ENCODE measurements at places on chromosomes 5 and 9. TPM values are rescaled to one million over a fixed set of nuclear protein-coding genes. Genes with fewer than 3 reads are reported as not detected.

GRCh38 chr9:80934095-80934494, 755.3 kb downstream of the TLE1 start:
- no peak overlapping the region for H3K4me3 ChIP-seq
- H3K4me1 ChIP-seq, result no peaks in the 10 kb centered on the region
- no peaks in the 10 kb centered on the region for H3K36me3 ChIP-seq
- DNase-seq, result no peak

- H3K27me3 ChIP-seq, result no peaks in the 10 kb centered on the region
- H3K4me3 ChIP-seq, result no peak overlapping the region
- H3K27ac ChIP-seq, result no peak overlapping the region
- no peak for DNase-seq
- H3K4me1 ChIP-seq, result peaks cover 23% of the 10 kb centered on the region
Observed at GRCh38 chr9:34346873-34347799, 17.8 kb downstream of the NUDT2 start.

GRCh38 chr5:74717596-74717995, 32.6 kb downstream of the HEXB start:
- H3K36me3 ChIP-seq, result peaks cover 5% of the 10 kb centered on the region
- DNase-seq, result no peak
- no peaks in the 10 kb centered on the region for H3K4me1 ChIP-seq

GRCh38 chr5:73273379-73274050, 100.5 kb downstream of the TMEM174 start:
- peaks cover 10% of the 10 kb centered on the region for H3K4me1 ChIP-seq
- DNase-seq, result no peak
- H3K4me3 ChIP-seq, result no peak overlapping the region
- no peaks in the 10 kb centered on the region for H3K27me3 ChIP-seq
- H3K36me3 ChIP-seq, result no peaks in the 10 kb centered on the region

DNA sequence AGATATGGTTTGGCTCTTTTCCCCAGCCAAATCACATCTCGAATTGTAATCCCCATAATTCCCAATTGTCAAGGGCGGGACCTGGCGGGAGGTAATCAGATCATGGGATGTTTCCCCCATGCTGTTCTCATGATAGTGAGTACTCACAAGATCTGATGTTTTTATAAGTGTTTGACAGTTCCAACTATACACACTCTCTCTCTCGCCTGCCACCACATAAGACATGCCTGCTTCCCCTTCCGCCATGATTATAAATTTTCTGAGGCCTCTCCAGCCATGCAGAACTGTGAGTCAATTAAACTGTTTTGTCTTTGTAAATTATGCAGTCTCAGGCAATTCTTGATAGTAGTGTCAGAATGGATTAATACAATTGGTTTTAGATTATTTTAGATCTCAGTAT, 475.7 kb upstream of the CYLC2 start:
- H3K4me1 ChIP-seq, result no peaks in the 10 kb centered on the region
- DNase-seq, result no peak
- H3K27ac ChIP-seq, result no peak overlapping the region
- H3K36me3 ChIP-seq, result no peaks in the 10 kb centered on the region

DNA sequence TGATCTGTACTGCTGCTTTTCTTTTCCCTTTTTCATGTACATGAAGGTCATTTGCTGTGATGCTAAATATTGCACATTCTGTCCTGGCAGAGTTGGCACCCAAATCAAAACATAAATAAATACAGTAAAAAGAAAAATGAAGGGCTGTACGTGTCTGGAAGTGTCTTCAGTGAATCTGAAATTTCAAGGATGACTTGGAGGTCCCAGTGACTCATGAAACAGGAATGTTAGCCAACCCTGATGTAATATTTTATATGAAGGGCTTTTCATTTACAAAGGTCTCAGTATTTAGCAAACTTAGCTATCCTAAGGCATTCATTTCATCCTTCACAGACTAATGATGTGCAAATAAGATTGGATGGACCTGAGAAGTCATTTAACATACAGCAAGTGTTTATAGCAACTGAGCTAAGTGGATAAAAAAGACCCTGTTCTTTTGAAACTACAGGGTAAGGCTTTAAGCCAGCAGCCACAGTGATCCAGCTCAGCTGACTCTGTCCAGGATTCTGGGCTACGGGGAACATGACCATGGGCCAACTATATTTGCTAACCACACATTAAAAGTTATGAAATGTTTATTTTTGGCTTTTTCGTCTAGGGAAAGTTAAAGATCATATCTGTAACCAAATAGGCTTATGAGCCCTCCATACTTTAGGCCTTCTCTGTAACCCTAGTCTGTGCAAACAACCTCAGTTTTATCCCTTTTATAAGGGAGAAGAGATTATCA, 104.0 kb upstream of the DMRTA1 start:
- H3K4me1 ChIP-seq, result no peaks in the 10 kb centered on the region
- peak; percentile 12 for DNase-seq
- H3K27me3 ChIP-seq, result no peaks in the 10 kb centered on the region
- H3K4me3 ChIP-seq, result no peak overlapping the region
- no peak overlapping the region for H3K27ac ChIP-seq

GRCh38 chr5:131812371-131813160, 15.7 kb upstream of the FNIP1 start:
- no peak overlapping the region for H3K27ac ChIP-seq
- no peaks in the 10 kb centered on the region for H3K36me3 ChIP-seq
- no peak overlapping the region for H3K4me3 ChIP-seq

- H3K27ac ChIP-seq, result no peak overlapping the region
- H3K36me3 ChIP-seq, result no peaks in the 10 kb centered on the region
- no peaks in the 10 kb centered on the region for H3K27me3 ChIP-seq
- no peaks in the 10 kb centered on the region for H3K4me1 ChIP-seq
- H3K4me3 ChIP-seq, result no peak overlapping the region
Observed at GRCh38 chr9:71383308-71383940, 262.0 kb upstream of the TRPM3 start.

DNA sequence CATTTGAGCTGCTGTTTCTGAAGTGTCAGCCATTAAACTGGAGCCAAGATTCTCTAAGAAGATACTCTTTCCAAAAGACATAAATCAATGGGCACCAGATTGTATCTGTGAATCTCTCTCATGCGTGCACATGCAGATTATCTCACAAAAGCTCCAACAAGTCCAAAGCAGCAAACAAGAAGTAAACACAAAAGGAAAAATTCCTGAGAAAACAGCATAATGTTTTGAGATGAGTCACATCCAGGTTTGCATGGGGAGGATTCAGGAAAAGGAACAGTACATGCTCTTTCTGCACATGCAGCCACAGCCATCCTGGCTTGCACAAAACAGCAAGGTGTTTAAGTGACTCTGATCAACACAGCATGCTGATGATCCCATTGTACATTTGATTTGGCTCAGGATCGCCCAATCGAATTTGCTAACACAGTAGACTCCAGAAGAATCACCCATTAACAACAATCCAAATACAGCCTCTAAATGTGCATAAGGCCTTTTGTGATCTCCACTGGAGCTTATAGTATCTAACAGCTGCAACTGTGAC, 143.1 kb downstream of the ELAVL2 start:
- no peak overlapping the region for H3K27ac ChIP-seq
- H3K4me1 ChIP-seq, result no peaks in the 10 kb centered on the region
- no peak for DNase-seq
- H3K36me3 ChIP-seq, result no peaks in the 10 kb centered on the region

- no peak for DNase-seq
- no peaks in the 10 kb centered on the region for H3K36me3 ChIP-seq
- H3K4me3 ChIP-seq, result no peak overlapping the region
- no peak overlapping the region for H3K27ac ChIP-seq
Observed at GRCh38 chr9:87746186-87746585, 20.3 kb downstream of the CTSL start.

GRCh38 chr5:53900677-53901076, 340.2 kb downstream of the NDUFS4 start:
- no peaks in the 10 kb centered on the region for H3K27me3 ChIP-seq
- H3K4me3 ChIP-seq, result no peak overlapping the region
- H3K4me1 ChIP-seq, result peaks cover 7% of the 10 kb centered on the region
- no peak for DNase-seq

DNA sequence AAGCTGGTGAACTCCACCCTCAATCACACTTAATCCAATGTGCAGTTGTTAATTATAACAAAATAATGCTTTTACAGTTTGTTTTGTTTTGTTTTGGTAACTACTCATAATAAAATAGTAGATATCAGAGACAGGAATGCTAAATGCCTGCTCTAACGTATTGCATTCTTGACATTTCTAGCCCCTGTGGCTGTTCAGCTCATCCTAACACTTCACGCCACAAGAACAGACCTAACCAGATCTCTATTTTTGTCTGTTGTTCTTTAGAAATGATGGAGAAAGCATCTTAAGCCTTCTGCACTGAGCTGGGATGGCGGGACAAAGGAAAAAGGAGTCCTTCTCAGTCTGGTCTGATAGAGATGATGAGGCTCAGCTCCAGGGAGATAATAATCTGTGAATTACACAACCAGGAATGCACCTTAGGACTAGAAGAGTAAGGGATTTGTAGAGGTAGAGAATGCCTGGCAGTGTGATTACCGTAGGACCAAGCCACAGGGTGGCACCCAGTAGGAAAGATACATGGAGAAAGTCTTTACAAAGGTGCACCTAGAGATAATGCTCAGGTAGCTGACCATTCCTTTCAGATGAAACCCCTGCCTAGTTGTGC, 628.8 kb downstream of the PDE4D start:
- H3K4me3 ChIP-seq, result no peak overlapping the region
- no peaks in the 10 kb centered on the region for H3K27me3 ChIP-seq
- no peak overlapping the region for H3K27ac ChIP-seq
- no peak for DNase-seq

- no peaks in the 10 kb centered on the region for H3K27me3 ChIP-seq
- H3K36me3 ChIP-seq, result no peaks in the 10 kb centered on the region
- H3K4me1 ChIP-seq, result peaks cover 7% of the 10 kb centered on the region
- no peak overlapping the region for H3K4me3 ChIP-seq
- H3K27ac ChIP-seq, result no peak overlapping the region
- DNase-seq, result no peak
Observed at GRCh38 chr5:120803282-120803681, 339.2 kb downstream of the PRR16 start.

- H3K36me3 ChIP-seq, result no peaks in the 10 kb centered on the region
- H3K27ac ChIP-seq, result no peak overlapping the region
- no peak for DNase-seq
- no peaks in the 10 kb centered on the region for H3K4me1 ChIP-seq
- no peak overlapping the region for H3K4me3 ChIP-seq
Observed at GRCh38 chr9:72844440-72844768, 108.4 kb downstream of the ALDH1A1 start.

DNA sequence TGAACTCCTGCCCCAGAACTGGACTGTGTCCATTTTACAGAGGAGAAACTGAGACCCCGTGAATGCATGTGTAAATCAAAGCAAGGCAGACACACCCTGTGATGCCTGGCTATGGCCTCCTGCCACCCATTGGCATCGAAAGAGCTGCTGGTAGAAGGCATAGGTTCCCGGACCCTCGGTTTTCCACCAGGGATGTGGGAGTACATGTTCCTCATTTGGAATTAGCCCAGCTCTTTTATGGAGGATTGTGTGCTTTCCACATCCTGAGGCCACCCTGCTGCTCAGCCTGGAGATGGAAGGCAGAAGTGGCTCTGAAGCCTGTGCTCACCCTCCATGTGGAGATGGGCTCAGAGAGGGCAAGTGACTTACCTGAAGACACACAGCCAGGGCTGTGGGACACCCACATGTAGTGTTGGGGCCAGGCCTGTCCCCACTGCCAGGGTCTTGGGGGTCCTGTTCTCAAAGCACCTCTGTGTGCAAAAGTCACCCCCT, 2.8 kb downstream of the SUSD3 start:
- H3K36me3 ChIP-seq, result no peaks in the 10 kb centered on the region
- no peak overlapping the region for H3K4me3 ChIP-seq
- no peak for DNase-seq
- H3K27ac ChIP-seq, result no peak overlapping the region

GRCh38 chr9:92724528-92725265, 39.9 kb downstream of the BICD2 start:
- H3K36me3 ChIP-seq, result no peaks in the 10 kb centered on the region
- H3K4me1 ChIP-seq, result peaks cover 4% of the 10 kb centered on the region
- H3K27me3 ChIP-seq, result no peaks in the 10 kb centered on the region
- no peak overlapping the region for H3K27ac ChIP-seq
- DNase-seq, result no peak
- no peak overlapping the region for H3K4me3 ChIP-seq

- no peaks in the 10 kb centered on the region for H3K36me3 ChIP-seq
- H3K4me1 ChIP-seq, result peaks cover 14% of the 10 kb centered on the region
- H3K27me3 ChIP-seq, result no peaks in the 10 kb centered on the region
- DNase-seq, result no peak
- H3K27ac ChIP-seq, result no peak overlapping the region
Observed at GRCh38 chr5:82167372-82167935, 110.7 kb downstream of the RPS23 start.

GRCh38 chr9:80030801-80031200, 459.0 kb downstream of the TLE4 start:
- H3K4me1 ChIP-seq, result no peaks in the 10 kb centered on the region
- H3K4me3 ChIP-seq, result no peak overlapping the region
- no peaks in the 10 kb centered on the region for H3K27me3 ChIP-seq
- H3K36me3 ChIP-seq, result no peaks in the 10 kb centered on the region
- no peak for DNase-seq
- H3K27ac ChIP-seq, result no peak overlapping the region

DNA sequence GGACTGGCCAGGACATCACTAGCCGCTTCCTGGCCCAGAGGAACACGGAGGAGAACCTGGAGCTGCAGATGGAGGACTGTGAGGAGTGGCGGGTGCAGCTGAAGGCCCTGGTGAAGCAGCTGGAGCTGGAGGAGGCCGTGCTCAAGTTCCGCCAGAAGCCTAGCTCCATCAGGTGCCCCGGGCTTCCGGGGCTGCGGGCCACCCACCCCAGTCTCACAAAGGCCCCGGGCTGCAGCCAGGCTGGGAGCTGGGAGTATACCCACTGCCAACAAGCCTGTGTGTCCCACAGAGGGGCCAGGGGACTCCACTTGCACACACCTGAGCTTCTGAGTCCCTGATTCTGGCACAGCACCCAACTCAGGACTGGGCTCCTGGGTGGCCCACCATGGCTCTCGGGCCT, 1.7 kb upstream of the RABL6 start:
- DNase-seq, result no peak
- H3K27ac ChIP-seq, result no peak overlapping the region
- no peaks in the 10 kb centered on the region for H3K27me3 ChIP-seq

GRCh38 chr9:112315331-112316257, 17.8 kb downstream of the PTBP3 start:
- no peaks in the 10 kb centered on the region for H3K27me3 ChIP-seq
- DNase-seq, result no peak
- H3K27ac ChIP-seq, result no peak overlapping the region

- H3K27me3 ChIP-seq, result peaks cover 3% of the 10 kb centered on the region
- H3K27ac ChIP-seq, result no peak overlapping the region
- H3K4me1 ChIP-seq, result no peaks in the 10 kb centered on the region
- no peak for DNase-seq
- no peaks in the 10 kb centered on the region for H3K36me3 ChIP-seq
- H3K4me3 ChIP-seq, result no peak overlapping the region
Observed at GRCh38 chr9:78368236-78368635, 71.3 kb downstream of the PSAT1 start.

- H3K27me3 ChIP-seq, result no peaks in the 10 kb centered on the region
- H3K4me1 ChIP-seq, result peaks cover 97% of the 10 kb centered on the region
- no peak for DNase-seq
Observed at GRCh38 chr5:68255305-68256120, 40.0 kb downstream of the PIK3R1 start.

- no peak for DNase-seq
- H3K27me3 ChIP-seq, result peaks cover 29% of the 10 kb centered on the region
- H3K4me1 ChIP-seq, result no peaks in the 10 kb centered on the region
- no peak overlapping the region for H3K27ac ChIP-seq
Observed at GRCh38 chr9:126069400-126069955, 257.2 kb upstream of the MVB12B start.

- no peaks in the 10 kb centered on the region for H3K36me3 ChIP-seq
- peaks cover 60% of the 10 kb centered on the region for H3K4me1 ChIP-seq
- peak; percentile 69 for DNase-seq
- peak overlapping the region; percentile 42 for H3K4me3 ChIP-seq
Observed at GRCh38 chr9:130780865-130781504, 54.1 kb upstream of the ABL1 start.

The MYMK gene
- not detected for total RNA-seq

The WDR31 gene
- 6.9 TPM for total RNA-seq

The TAF11L9 gene
- total RNA-seq, result not detected

The CATSPER3 gene
- total RNA-seq, result 1.4 TPM

The ORM2 gene
- not detected for total RNA-seq

Data from psoas muscle (tissue), 8 donors.